ENCODE measurements at places on chromosomes 12 and 14.

- DNase-seq, result no peak
These were observed 17.8 kb downstream of the GPR132 start for GRCh38 chr14:105047283-105048016.

DNA sequence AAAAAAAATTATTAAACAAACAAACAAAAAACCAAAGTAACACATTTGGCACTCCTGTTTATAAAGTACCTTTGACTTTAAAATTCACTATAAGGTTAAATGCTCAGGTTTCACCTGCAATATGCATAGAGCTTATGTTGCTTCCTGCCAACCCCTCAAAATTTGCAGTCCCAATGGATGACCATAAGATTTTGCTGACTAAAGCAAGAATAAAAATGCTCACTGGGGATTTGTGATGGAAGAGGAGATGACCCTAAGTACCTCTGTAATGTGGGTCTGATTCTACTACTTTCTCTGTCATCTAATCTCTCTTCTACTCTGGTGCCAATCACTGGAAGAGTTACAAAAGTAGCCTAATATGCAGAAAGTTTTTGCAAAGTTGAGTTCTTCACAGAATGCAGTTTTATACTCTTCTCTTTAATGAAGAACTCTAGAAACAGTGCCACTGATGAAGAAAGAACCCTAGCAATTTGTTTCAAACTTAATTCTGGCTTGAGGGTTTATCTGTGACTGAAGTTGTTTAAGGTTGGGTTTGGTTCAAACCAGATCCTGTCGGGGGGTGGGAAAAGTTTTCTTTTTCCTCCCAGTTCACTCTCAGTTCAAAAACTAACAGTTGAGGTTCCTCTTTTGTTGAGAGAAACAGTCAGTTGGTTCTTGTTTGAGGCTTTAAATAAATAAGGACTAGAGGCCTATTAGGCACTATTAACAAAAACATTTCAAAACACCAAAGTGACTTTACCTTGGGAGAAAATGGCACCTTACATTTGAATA lies 10.9 kb downstream of the WASHC3 start:
- no peak for DNase-seq

GRCh38 chr12:122023339-122024131 lies 1.9 kb downstream of the BCL7A start:
- DNase-seq, result peak; percentile 88

GRCh38 chr12:113413488-113413939 lies 8.7 kb upstream of the SDSL start:
- no peak for DNase-seq

DNA sequence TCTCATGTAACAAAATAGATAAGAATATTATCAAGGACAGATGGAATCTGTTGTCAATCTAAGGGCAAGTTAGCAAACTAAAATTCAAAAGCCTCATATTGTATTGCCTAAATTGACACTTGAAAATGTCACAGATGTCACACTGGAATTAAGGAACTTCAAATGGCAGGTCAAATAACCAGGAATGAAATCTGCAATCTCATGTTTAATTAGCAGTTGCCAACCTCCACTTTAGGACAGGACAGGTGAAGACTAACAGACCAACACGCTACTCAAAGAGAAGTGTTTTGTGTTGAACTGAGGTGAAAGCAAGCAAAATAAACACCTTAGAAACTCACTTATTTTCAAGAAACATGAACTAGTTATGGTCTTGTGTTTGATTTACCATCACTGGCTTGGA lies 11.1 kb downstream of the KIF21A start:
- no peak for DNase-seq

DNA sequence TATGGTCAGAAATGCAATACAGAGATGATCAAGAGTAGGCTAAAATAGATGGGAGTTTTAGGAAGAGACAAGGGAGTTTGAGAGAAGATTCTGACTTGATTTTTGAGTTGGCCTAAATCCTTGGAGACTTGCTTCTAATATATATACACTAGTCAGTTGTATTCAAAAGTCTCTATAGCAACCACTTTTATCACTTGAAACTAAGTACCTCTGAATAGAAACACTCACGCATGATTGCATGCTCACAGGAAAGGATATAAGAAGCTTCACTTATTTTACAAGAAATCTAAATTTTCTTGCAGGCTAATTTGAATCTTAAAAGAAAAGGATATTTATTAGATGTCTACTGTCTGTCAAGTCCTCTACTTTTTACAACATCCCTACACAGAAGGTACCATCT lies 316.8 kb downstream of the SNAPC1 start:
- no peak for DNase-seq

DNA sequence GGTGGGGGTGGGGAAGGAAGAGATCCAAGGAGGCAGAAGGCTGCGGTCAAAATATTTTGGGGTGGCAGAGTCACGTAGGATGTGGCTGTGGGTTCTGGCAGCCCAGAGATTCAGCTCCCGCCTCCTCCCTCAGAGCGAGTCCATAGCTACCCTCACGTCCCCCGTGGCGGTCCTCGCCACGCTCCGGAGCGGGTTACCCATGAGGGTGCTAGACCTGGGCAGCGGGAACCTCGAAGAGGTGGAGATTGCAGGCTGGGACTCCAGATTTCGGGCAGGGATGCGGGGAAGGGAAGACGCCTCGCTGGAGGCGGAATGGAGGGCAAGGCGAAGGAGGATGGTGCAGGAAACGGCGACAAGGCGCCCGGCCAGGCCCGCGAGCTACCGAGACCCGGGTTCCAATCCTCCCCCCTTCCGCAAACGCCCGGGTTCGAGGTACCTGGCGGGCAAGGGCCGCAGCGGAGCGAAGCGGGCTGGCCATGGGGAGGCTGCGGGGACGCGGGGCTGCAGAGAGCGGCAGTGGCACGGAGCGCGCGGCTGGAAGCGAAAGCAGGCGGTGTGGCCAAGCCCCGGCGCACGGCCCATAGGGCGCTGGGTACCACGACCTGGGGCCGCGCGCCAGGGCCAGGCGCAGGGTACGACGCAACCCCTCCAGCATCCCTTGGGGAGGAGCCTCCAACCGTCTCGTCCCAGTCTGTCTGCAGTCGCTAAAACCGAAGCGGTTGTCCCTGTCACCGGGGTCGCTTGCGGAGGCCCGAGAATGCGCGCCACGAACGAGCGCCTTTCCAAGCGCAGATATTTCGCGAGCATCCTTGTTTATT lies 46.2 kb downstream of the BCAT1 start:
- peak; percentile 87 for DNase-seq

GRCh38 chr12:100789146-100789545 lies 5.4 kb upstream of the ANO4 start:
- no peak for DNase-seq

DNA sequence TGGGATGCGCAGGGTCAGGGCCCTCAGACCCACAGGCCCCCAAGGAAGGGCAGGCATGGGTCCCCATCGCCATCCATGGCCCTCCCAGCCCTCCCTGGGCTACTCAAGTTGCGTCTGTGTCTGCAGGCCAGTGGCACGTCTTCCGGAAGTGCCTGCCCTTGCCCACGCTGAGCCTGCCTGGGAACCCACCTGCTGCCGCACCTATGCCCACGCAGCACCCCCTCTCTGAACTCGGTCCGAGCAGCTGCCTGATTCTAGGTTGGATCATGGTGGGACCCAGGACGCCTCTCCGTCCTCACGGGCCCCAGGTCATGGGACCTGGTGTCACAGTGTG lies 182.8 kb downstream of the ADGRD1 start:
- DNase-seq, result no peak

GRCh38 chr14:61537563-61538463 lies 157.5 kb upstream of the HIF1A start:
- DNase-seq, result no peak

GRCh38 chr12:19886639-19887064 lies 447.4 kb downstream of the AEBP2 start:
- no peak for DNase-seq

DNA sequence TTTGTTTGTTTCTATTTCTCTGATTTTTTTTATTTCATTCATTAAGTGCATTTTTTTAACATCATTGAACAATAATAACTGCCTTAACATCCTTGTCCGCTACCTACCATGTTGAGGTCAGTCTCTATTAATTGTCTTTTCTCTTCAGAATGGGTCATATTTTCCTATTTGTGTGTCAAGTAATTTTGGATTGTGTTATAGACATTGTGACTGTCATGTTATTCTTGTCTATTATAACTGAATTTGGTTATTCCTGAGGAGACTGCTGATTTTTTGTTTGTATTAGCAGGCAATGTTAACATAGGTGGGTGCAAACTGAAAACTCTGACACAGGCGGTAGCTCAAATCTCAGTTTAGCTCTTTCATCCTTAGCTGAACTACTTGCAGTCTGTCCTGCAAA lies 169.9 kb downstream of the DICER1 start:
- DNase-seq, result no peak

- no peak for DNase-seq
These were observed 203.1 kb downstream of the ITPR2 start for GRCh38 chr12:26629864-26630263.

DNA sequence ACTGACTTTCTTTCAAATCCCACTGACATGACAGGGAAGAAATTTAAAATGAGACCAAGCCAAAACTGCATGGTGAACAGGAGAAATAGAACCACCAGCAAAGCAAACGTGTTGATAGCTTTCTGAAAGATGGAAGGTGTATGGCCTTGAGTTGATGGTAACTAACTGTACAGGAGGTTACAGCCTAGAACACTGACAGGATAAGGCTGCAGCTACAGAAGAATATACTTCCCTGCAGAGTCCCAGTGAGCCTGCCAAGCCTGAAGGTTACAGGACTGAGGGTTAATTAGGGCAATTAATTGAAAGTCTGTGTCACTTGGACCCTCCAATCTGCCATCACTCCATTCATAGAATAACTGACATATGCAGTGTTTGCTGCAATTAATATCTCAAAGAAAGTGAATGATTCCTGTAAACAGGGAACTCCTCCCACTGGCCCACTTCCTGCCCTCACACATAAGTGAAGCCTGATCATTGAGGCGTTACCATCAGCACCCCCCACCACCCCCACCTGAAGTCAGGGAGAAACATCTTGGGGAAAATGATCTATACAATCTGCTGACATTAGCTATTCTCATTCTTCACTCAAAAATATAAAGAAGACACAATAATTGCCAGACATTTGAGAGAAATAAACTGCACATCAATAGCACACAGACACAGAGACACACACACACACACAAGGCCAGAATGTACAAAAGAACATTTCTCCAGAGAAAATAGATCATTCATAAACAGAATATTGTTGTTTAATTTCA lies 73.4 kb downstream of the GTF2A1 start:
- DNase-seq, result peak; percentile 57

DNA sequence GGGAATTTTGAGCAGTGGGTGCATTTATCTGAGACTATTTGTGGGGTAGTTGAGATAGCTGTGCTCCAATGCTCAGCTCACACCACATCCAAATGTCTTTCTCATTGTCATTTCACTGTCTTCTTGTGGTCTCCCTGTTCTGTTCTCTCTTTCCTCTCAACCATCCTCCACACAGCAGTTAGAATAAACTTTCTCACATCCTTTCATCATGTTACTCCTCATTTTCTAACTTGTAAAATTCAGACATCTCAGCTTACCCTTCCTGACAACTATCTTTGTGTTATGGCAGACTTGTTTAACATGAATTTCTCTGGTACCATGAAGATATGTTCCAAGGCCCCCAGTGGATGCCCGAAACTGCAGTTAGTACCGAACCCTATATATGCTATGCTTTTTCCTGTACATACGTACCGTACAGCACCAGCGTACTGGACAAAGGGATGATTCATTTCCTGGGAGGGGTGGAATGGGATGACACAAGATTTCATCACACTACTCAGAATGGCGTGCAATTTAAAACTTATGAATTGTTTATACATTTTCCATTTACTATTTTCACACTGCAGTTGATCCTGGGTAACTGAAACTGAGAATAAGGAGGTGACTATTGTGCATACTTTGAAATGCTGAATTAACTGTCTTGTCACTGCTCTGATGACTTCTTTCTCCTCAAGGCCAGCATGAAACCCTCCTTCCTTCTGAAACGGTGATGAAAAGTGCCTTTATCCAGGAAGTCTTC lies 177.1 kb upstream of the SLC38A2 start:
- DNase-seq, result no peak

- no peak for DNase-seq
These were observed 14.7 kb downstream of the PIK3C2G start for GRCh38 chr12:18275981-18276380.

DNA sequence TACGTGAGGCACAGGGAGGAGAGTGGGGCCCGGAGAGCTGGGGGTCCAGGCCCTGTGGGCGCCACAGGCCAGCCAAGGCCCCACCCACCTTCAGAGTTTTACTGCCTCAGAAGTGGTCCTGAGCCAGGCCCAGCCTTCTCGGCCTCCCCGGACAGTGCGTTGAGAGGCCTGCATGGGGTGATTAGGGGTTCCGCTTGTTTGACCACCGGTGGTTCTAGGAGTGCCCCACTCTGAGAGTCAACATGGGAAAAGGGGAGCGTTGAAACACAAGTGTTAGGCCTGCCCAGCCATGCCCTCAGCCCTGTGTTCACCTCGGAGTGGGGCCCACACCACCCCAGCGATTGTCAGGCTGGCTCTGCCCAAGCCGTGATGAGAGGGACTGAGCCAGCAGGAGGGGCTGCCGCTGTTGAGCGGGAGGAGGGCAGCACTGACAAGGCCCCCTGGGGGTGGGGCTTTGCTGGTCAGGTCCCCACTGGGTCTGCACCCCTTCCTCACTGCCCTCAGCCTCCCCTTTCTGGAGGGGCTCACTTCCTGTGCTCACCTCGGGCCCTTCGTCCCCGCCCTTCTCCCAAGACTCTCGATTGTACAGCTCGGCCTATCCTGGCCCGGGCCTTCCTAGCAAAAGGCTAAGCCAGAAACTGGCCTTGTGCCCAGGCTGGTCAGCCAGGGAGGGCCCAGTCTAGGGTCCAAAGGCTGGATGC lies 4.8 kb downstream of the CKB start:
- DNase-seq, result peak; percentile 80

DNA sequence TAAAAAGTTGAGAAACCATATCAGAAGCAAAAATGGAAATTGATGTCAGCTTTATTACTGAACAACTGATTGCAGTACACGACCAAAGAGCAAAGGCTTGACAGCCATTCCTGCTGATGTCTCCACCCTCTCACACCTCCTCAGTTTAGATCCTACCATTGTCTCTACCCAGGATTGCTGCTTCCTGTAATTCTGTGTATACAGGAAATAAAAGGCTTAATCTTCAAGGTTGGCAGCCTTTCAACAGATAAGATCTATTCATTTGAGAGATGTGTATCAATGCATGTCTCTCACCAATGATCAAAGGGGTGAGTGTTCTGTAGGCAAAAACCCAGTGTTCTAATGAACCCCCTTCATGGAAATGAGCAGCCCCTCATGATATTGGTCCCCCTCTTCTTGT lies 27.0 kb downstream of the SLCO1C1 start:
- no peak for DNase-seq

GRCh38 chr12:51270951-51271518 lies 820 bp upstream of the SMAGP start:
- no peak for DNase-seq

DNA sequence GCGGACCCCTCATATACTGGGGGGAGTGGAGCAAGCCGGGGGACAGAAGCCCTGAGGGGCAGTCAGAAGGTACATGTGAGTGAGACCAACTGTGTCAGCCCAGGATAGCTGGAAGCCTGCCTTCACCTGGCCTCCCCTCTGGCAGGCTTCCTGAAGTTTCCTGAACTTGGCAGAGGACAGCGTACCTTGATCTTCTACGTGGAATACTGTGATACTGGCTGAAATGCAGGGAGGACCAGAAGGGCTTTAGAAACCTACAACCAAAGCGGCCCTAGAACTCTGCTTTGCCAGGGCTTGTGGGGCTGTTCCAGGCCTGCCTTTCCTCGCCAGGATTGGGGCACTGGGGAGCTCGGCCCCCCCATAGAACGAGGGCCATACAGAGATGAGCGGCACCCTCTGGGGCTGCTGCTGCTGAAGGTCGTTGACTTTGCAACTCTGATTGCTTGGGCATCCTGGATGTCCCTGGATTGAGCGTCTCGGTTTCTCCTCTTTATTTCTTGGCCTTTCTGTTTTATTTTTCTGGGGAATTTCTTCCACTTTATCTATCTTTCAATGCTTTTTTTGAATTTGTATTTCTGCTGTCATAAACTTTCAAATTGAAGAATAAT lies 66.5 kb downstream of the SLC25A47 start:
- DNase-seq, result no peak
